ENCODE measurements at places on chromosomes 11 and 22.

DNA sequence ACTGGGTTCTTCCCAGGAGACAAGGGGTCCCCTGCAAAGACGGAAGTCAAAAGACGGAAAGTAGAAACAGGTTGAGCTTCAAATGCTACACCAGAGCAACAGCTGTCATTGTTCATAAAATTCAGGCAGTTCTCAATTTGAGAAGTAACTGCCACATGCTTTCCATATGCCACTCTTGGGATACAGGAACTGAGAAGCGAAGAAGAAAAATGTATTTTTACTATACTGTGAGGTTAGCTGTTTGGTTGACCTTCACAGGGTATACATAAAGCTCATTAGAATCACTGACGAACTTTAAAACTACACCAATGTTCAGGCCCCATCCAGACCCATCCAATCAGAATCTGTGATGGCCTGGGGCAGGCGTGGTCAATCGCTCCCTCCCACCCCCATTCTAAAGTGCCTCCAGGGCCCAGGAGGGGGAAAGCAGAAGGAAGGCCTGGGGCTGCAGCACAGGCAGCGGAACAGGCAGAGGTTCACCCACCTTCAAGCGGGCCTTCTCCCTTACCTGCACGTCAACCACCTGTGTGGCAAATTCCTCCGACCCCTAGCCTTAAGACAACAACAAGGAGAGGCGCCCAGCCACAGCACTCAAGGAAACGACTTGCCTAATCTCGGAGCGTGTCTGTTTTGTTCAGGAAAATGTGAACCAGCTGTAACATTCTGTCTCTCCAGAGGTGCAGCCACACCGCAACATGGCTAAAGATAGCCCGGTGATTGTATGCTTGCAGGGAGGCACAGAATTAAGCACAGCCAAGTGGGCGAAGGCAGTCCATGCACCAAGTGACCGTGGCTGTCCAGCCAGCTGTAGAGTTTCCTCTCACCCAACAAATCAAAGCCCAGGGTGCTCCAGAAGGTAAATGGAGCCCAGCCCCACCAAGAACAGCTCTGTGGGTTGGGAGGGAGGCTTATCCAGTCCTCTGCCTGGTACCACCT is 82.6 kb downstream of the MICAL3 start:
- DNase-seq, result no peak

- no peak for DNase-seq
Measured at GRCh38 chr11:12402691-12403120, 25.3 kb downstream of the PARVA start.

- DNase-seq, result no peak
Measured at GRCh38 chr11:73320763-73321603, 12.9 kb downstream of the ARHGEF17 start.

DNA sequence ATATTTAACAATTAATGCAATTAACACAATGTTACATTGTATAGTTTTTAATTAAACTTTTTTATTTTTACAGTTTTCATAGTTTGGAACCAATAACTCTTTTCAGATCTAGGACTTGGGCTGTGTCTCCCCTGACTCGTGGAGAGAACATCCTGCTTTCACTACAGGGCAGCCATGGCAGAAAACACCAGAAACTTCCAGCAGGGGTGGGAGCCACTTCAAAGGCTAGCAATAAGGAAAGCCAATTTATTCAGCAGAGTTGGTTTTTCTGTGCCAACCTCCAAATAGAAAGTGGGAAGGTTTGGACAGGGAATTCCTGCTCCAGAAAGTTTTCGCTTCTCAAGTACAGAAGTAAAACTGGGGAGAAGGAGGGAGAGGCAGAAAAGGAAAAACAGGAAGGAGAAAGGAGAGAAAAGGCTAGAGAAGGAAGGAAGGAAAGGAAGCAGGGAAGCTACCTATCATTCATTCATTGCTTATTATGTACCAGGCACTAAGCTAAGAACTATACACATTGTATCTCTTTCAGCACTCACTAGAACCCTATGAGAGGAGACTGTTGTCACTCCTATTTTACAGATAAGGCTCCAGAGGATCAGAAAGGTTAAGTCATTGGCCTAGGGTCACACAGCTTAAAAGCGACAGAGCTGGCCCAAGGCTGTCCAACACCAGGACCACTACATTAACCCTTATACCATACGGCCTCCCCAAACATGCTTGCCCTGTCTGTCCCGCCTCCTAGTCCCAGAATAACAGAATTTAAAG is 54.8 kb upstream of the CREB3L1 start:
- DNase-seq, result no peak

GRCh38 chr22:24104307-24105012 is 76.8 kb upstream of the SUSD2 start:
- DNase-seq, result no peak

DNA sequence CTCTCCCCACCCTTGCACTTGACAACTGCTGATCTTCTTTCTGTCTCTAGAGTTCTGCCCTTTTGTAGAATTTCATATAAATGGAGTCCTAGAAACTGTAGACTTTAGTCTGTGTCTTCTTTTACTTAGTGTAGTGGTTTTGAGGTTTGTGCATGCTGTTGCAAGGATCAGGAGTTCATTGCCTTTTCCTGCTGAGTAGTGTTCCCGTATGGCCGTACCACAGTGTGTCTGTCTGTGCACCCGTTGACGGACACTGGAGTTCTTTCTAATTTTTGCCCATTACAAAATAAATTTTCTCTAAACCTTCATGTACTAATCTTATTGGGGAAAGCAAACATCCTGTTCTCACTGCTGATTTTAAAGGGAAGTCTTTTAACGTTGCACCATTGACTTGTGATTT is 138.1 kb downstream of the TBC1D22A start:
- no peak for DNase-seq

DNA sequence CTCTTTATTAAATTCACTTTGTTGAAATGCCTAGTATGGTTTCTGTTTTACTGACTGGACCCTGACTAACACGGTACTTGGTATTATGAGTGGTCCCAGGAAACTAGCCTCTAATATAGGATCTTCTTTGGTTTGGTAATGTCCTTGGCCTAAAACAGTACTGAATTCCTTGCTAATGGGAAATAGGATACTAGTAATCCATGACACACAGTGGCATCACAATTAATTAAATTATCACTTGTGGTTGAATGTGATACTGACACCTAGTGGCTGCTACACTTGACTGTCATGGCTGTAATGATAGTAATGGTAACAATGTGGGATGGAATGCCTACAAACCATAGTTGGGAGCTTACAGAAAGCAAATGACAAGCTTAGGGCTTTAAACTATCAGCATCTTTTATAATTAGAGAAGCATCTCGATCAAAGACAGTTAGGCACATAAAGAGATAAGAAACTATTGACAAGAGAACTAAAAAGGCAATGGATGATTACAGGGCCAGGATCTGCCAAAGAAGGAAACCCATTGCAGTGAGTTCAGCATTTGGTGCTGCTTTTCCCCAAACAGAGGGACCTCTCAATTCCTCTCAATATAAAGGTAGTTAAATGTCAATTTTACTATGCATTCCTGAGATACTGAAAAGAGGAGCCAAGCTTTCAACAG is 8.6 kb downstream of the DNHD1 start:
- no peak for DNase-seq

DNA sequence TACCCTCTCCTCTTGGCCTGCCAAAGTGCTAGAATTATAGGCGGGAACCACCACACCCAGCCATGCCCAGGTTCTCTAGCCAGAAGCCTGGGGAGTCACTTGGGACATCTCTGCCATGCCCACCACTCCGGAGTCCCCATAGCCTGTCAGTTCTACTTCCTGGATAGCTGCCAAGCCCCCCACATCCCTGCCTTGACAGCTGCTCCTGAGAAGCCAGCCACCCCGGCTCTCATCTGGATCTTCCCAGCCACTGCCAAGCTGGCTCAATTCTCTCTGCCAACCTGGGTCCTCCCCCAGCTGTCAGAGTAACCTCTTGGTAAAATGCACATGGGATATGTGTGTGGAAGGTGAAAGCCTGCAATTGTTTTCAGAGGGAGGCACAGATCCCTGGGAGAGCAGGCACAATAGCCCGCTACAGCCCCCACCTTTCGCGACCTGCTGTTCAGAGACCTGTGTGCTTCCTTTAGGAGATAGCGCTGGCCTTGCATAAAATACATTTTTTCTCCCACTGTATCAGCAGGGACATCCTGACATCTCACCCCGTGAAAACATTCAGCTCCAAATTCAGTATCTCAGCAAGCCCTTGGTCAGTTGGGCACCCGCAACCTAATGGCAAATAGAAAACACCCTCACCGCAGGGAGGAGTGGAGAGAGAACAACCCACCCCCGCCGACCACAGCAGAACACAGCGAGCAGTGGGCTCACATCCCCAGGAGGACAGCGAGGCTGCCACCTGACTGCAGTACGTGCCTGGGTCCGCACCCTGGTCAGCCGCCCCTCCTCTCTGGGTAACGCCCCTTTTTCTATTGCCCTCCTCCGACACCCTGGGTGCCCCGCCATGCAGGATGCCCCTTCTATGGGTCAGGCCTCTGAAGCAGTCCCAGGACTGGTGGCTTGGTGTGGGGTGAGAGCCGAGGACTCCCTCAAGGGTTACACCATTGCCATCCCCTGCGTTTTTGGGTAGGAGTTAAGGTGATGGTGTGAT is 1342.2 kb downstream of the BRD1 start:
- DNase-seq, result no peak

Data from stimulated activated CD4-positive, alpha-beta T cell treated with anti-CD3 and anti-CD28 coated beads, Interleukin-4, amount 100 ng/mL, for 48 hours (primary cell).